Activated naive CD8-positive, alpha-beta T cell treated with anti-CD3 and anti-CD28 coated beads for 36 hours (primary cell): ENCODE measurements at places on chromosomes 3 and 15. TPM values are rescaled to one million over a fixed set of nuclear protein-coding genes. Genes with fewer than 3 reads are reported as not detected.

Gene PLA2G4E
- not detected for total RNA-seq

Gene ZBTB47
- total RNA-seq, result 0.68 TPM

Gene STRIT1
- not detected for total RNA-seq

Gene MKRN3
- total RNA-seq, result 1.4 TPM

GRCh38 chr15:70643106-70643782, 120.1 kb downstream of the UACA start:
- DNase-seq, result no peak
- H3K27me3 ChIP-seq, result no peaks in the 10 kb centered on the region
- H3K36me3 ChIP-seq, result no peaks in the 10 kb centered on the region
- no peaks in the 10 kb centered on the region for H3K4me1 ChIP-seq
- H3K4me3 ChIP-seq, result no peak overlapping the region

GRCh38 chr3:82145742-82146141, 384.3 kb upstream of the GBE1 start:
- no peak overlapping the region for H3K4me3 ChIP-seq
- no peak for DNase-seq
- no peak overlapping the region for H3K27ac ChIP-seq
- no peaks in the 10 kb centered on the region for H3K36me3 ChIP-seq

DNA sequence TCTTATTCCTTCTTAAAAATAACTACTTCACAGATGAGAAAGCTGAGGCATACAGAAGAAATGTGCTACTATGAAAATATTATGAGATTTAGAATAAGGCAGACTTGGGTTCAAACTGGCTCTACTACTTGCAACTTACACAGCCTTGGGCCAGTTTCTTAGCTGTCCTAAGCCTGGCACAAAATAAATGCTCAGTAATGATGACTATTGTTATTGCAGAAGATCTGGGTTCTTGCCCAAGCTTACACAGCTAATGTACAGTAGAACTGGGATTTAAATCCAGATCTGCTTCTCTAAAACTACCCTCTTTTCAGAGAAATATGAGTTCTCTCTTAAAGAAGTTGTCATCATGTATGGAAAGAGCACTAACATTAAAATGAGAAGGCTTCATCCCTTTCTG, 228.2 kb upstream of the TPRG1 start:
- H3K27ac ChIP-seq, result no peak overlapping the region
- DNase-seq, result no peak
- no peak overlapping the region for H3K4me3 ChIP-seq
- H3K36me3 ChIP-seq, result no peaks in the 10 kb centered on the region
- peaks cover 25% of the 10 kb centered on the region for H3K27me3 ChIP-seq

DNA sequence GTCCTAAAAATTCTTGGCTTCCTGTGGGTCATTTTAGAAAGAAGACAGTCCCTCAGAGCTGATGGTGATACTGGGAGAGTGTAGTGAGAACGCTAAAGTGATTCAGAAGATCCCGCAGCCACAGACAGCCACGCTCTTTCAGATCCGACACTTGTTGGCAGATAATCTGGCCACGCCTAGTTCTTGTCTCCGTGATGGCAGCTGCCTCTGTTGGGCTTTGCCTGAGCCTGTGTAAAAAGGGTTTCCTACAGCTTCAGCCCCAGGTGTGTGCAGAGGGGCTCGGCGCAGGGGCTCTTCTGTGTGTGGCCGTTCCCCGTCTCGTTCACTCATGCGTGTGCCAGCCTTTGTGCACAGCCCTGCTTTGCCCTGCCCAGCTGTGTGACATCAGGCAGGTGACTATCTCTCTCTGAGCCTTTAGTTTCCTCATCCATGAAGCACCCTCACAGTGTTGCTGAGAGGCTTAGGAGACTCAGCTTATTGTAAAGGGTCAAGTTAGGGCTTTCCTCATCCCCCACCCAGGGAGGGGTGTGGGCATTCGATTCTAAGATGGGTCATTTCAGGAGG, 6.3 kb downstream of the IRAK2 start:
- H3K4me3 ChIP-seq, result no peak overlapping the region
- H3K27me3 ChIP-seq, result no peaks in the 10 kb centered on the region
- H3K27ac ChIP-seq, result no peak overlapping the region
- no peak for DNase-seq
- H3K36me3 ChIP-seq, result peaks cover 14% of the 10 kb centered on the region

DNA sequence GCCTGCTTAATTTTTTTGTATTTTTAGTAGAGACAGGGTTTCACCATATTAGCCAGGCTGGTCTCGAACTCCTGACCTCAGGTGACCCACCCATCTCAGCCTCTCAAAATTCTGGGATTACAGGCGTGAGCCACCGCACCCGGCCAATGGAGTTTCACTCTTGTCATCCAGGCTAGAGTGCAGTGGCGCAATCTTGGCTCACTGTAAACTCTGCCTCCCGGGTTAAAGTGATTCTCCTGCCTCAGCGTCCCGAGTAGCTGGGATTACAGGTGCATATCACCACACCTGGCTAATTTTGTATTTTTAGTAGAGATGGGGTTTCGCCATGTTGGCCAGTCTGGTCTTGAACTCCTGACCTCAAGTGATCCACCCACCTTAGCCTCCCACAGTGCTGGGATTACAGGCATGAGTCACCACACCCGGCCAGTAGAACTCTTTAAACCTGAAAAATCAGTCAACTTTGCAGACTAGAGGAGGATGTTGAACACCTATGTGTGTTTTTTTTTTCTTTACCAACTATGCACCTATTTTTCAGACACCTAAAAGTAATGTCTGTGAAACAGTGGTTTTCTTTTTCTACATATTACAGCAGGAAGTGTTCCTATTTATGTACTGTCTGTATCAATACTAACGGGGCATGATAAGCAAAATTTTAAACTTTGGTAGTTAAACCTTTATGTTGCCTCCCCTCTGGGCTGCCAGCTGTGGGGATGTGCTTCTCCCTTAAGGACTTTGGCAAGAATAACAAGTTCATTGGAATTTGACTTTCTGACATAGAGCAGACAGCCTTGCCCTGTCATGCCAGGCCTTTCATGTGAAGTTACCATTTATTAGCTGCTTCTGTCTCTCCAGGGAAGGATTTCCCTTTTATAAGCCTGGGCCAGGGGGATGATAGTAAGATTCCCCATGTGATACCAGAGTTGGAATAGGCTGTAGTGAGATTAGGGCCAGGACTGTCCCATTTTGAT, 8.1 kb downstream of the ARIH2 start:
- peak overlapping the region; percentile 4 for H3K4me3 ChIP-seq
- H3K36me3 ChIP-seq, result peaks cover 52% of the 10 kb centered on the region
- H3K4me1 ChIP-seq, result peaks cover 50% of the 10 kb centered on the region
- peak overlapping the region; percentile 64 for H3K27ac ChIP-seq
- DNase-seq, result no peak

DNA sequence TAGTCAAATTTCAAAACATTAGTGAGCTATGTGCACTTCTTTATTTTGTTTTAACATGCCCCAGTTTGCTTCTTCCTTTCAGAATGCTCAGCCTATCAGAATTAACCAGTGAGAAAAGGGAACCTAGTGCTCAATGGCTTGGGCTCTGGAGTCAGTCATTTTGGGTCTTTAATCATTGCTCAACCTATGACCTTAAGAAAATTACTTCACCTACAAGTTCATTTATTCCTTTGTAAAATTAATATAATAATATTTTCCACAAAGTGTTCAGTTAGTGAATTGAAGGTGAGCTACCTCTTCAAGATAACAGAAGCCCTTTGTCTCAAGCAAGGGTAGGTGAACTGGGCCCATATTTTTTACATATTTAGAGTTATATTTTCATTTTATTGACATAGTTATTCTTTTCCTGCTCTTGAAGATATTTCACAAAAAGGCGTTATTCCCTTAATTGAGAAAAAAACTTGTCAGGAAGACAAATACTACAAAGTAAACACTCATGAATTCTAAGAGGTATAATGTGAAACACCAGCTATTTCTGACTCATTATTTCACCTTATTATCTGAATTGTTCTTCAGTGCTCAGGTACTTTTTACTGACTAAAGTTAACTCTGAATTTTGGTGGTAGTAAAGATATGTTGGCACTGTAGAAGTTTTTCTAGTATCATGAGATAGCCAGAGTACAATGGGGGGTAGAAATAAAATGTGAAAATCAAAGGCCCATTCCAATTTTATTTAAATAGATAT, 415.5 kb downstream of the NAALADL2 start:
- no peak overlapping the region for H3K27ac ChIP-seq
- H3K36me3 ChIP-seq, result no peaks in the 10 kb centered on the region
- DNase-seq, result no peak
- no peaks in the 10 kb centered on the region for H3K4me1 ChIP-seq
- H3K27me3 ChIP-seq, result no peaks in the 10 kb centered on the region

DNA sequence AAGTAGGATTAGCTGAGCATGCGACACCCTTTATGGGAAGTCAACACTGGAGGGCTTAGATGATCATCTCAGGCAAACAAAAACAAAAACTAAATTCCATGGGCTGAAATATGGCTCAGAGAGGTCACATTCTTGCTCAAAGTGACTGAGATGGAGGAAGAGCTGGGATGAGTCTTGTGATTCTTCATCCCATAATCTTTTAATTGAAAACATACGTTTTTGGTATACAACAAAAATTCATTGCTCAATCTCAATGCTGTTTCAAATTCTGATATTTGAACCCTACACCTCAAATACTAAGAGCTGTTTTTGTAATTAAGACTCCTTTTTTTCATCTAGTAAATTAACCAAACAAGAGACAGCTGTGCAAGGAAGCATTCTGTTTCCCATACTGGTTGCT, 257.0 kb downstream of the NR1D2 start:
- no peak for DNase-seq
- H3K4me3 ChIP-seq, result no peak overlapping the region
- H3K27me3 ChIP-seq, result peaks cover 24% of the 10 kb centered on the region
- no peak overlapping the region for H3K27ac ChIP-seq
- H3K36me3 ChIP-seq, result peaks cover 1% of the 10 kb centered on the region

GRCh38 chr3:151113343-151113742, 27.9 kb downstream of the MED12L start:
- H3K36me3 ChIP-seq, result no peaks in the 10 kb centered on the region
- H3K27ac ChIP-seq, result no peak overlapping the region
- DNase-seq, result no peak
- no peak overlapping the region for H3K4me3 ChIP-seq

DNA sequence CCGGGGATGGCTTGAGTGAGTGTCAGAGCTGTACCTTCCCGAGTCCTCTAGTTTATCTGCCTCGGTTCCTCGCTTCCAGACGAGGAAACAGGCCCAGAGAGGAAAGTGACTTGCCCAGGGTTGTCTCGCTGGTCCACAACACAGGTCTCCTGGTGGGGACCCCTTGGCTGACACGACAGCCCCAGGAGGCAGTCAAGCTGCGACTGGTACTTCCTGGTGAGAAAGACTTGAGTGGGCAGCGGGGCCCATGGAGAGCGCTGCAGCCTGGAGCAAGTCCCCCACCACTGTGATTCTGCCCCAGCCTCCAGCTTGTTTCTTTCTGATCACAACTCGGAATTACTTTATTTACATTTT, 600 bp upstream of the CHRNA5 start:
- peak overlapping the region; percentile 75 for H3K4me3 ChIP-seq
- H3K27ac ChIP-seq, result peak overlapping the region; percentile 65
- DNase-seq, result peak; percentile 4

GRCh38 chr15:100439514-100439913, 89.2 kb downstream of the CERS3 start:
- DNase-seq, result no peak
- no peaks in the 10 kb centered on the region for H3K27me3 ChIP-seq
- no peak overlapping the region for H3K4me3 ChIP-seq
- H3K36me3 ChIP-seq, result peaks cover 2% of the 10 kb centered on the region

DNA sequence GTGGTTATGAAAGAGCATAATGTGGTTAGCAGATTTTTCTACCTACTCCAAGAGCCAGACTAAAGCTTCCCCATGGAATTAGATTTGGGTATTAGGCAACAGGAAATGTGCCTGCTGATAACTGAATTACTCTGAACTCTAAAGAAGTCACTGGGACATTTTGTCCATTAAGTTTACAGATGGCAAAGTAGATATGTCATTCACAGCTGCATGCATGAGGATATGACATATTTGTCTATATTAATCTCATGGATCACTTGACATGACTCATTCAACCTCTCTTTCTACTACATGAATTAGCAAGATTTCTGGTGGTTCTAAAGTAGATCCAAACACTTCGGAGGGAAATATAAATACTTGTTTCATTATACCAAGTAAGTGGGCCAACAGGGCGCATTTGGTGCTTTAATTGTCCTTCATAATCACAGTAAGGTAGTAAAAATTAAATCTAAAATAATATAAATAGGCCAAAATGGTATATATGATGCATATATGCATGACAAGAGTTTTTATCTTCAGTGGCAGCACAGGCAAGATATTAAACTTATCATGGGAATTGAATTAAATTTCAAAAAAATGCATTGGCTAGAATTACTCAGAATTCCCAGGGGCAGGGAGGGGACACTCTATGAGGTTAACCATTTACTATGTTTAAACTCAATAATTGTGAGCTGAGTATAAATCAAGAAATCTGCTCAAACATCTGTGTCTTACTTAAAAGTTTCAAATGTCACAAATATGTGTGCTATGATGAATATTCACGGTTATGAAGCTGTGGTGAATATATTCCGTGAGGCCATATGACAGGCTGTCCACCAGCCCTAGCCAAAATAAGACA, 365.3 kb upstream of the KCNMB2 start:
- DNase-seq, result no peak
- no peaks in the 10 kb centered on the region for H3K36me3 ChIP-seq
- H3K27ac ChIP-seq, result no peak overlapping the region

GRCh38 chr3:152316318-152316717, 47.6 kb downstream of the MBNL1 start:
- peak overlapping the region; percentile 76 for H3K27ac ChIP-seq
- no peak overlapping the region for H3K4me3 ChIP-seq
- H3K36me3 ChIP-seq, result peaks cover 62% of the 10 kb centered on the region
- peaks cover 75% of the 10 kb centered on the region for H3K4me1 ChIP-seq

DNA sequence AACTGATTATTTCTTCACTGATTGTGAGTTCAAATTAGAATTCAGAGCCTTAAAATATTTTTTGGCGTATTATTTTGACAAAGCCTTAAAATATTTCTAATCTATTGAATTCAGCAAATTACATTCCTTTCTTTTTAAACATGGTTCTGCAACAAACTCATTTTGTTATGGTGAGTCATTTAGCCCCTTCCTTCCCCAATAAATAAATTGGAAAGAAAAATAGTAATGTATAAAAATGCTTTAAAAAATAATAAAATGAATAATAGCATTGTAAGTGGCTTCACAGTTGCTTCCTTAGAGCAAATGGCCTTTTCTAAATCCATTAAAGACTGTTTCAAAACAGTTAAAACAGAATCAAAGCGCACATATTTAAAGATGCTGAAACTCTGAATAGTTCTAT, 12.1 kb downstream of the CSNK1G1 start:
- H3K36me3 ChIP-seq, result peaks cover 14% of the 10 kb centered on the region
- peaks cover 16% of the 10 kb centered on the region for H3K4me1 ChIP-seq
- no peak overlapping the region for H3K4me3 ChIP-seq
- H3K27me3 ChIP-seq, result no peaks in the 10 kb centered on the region

DNA sequence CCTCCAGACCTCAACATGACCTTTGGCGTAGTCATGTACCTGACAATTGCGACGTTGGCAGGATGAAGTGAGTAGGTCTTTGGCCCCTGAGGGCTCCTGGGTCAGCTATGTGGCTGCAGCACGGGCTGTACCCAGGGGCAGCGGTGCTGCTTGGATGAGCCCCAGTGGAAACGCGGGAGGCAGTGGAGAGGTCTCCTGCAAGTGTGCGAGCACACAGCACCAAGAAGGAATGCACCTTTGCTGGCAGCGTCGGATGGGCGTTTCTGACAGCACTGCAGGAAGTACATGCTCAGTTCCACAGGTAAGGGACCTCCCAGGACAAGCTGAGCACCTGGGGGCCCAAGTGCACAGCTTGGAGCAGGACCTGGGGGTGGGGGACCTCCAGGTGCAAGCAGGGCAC, 67.4 kb upstream of the UNC13C start:
- peaks cover 5% of the 10 kb centered on the region for H3K27me3 ChIP-seq
- no peak overlapping the region for H3K4me3 ChIP-seq
- DNase-seq, result no peak
- no peaks in the 10 kb centered on the region for H3K4me1 ChIP-seq
- H3K27ac ChIP-seq, result no peak overlapping the region
- H3K36me3 ChIP-seq, result no peaks in the 10 kb centered on the region
